Activated T-cell treated with anti-CD3 and anti-CD28 coated beads, Interleukin-2, amount 50 U/mL, for 4 hours (primary cell): ENCODE measurements at places on chromosomes 2 and 18.

DNA sequence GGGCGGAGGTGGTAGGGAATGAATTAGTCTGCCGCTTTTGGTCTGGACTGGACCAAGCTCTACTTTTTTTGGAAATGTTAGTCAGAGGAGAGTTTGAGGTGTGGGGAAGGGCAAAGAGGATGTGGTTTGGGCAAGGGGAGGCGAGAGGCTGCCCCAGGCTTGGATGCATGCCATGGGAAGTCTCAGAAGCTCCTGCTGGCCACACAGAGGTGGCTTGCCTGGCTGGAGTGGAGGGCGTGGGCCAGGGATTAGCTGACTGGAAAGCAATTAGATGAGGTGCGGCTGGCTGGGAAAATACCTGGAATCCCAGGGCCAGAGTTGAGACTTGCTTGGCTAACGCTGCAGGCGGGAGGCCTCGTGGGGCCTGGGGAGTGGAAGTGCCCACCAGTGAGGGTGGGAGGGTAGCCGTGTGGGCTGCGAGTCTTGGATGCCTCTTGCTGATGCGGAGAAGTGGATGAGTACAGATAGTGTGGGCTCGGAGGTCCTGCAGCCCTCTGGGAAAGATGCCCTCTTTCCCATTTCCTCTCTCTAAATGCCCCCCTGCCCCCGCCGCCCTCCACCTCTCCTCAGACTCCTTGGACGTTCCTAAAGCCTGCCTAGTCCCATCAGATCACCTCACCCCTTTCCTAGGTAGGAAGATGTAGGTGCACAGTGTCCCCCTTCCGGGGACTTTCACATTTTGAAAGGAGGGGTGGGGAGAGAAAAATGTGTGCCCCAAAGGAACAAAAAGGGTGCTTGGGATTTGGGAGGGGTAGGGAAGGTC, 117.6 kb downstream of the SMAD7 start:
- DNase-seq, result no peak

DNA sequence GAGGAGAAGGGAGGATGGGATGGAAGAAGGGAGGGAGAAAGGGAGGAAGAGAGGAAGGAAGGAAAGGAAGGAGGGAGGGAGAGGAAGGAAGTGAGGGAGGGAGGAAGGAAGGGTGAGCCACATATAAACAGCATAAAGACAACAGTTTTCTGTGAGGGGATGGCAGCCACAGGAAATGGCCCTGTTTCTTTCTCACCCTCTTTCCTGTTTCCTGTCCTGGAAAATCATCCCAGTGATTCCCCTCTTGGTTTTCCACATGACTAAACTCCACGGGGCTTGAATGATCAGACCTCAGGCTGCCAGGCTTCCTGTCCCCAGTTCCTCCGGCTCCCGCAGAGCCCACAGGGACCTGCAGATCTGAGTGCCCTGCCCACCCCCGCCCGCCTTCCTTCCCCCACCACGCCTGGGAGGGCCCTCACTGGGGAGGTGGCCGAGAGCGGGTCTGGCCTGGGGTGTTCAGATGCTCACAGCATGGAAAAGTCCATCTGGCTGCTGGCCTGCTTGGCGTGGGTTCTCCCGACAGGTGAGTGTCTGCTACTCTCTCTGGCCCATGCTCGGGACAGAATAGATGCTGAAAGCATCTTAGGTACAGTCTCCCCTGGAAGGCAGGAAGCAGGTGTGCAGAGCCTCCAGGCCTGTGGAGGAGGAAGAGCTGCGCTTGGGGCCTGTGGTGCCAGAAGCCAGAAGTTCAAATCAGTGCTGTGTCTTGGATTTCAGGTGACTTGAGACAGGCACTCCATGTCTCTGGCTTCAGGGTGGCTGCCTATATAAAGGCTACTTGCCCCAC, at the start of gene SIGLEC15:
TSS of gene SIGLEC15 (plus strand) at position 418 of the 787 bp plus-strand sequence. CDS start at position 472, 54 bp downstream.
- no peak for DNase-seq

- no peak for DNase-seq
Observed at GRCh38 chr18:31369478-31369877, 7.1 kb upstream of the DSG4 start.

DNA sequence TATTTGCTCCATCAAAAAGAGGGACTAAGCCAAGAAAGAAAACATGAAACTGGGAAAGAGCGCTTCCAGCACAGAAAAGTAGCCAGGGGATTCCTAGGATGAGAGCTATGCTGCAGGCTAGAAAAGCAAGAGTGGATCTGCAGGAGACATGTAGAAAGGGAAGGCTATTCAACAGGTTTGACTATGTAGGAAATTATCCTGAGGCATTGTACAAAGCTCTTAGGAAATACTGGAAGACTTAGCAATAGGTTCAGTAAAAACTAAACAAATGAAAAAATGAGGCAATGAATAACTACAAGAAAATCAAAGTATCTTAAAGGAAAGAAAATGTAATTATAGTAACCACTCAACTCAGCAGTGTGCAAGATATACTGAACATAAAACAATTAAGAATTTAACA, 229.5 kb upstream of the FBXO11 start:
- DNase-seq, result no peak

DNA sequence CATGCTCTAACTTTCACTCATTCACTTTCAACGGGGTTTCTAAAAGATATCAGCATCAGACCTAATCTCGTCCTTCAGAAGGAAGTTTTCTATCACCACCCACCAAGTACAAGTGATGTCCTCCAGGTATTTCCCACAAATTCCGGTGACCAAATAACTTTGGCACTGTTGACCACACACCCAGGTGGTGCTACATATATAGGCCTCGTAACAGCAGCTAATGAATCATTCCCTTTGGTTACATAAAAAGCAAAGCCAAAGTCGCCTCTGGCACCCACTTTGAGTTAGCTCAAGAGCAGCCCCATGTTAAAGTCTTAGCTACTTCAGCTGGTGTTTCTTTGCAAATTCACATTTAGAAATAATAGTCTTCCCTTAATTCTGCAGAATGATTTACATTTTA, 138.2 kb upstream of the OSR1 start:
- no peak for DNase-seq
